ENCODE measurements at places on chromosomes 4 and X.

- H3K4me3 ChIP-seq, result no peak overlapping the region
- H3K4me1 ChIP-seq, result peaks cover 15% of the 10 kb centered on the region
- no peak for DNase-seq
- no peak overlapping the region for H3K27ac ChIP-seq
- H3K27me3 ChIP-seq, result no peaks in the 10 kb centered on the region
Measured at GRCh38 chr4:41060352-41061334, 153.7 kb downstream of the APBB2 start.

DNA sequence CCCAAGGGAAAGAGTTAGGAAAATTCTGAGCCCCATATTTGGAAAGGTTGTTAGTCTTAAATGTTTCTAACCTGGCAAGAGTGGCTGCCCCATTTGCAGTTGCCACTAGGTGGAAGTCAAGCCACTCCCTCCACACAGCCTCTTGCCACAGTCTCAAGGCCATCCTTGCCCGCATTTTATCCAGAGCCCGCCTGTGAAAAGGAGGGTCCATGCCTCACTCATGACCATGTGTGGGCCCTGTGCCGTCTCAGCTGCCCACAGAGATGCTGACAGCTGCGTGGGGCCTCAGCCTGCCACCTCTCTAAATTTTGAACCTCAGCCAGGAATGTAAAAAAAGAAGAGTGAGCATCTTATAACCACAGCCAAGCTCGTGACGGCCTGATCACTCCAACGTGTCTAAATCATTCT lies 201.5 kb upstream of the FAM241A start:
- H3K27ac ChIP-seq, result no peak overlapping the region
- no peak overlapping the region for H3K4me3 ChIP-seq
- no peaks in the 10 kb centered on the region for H3K27me3 ChIP-seq
- no peak for DNase-seq

DNA sequence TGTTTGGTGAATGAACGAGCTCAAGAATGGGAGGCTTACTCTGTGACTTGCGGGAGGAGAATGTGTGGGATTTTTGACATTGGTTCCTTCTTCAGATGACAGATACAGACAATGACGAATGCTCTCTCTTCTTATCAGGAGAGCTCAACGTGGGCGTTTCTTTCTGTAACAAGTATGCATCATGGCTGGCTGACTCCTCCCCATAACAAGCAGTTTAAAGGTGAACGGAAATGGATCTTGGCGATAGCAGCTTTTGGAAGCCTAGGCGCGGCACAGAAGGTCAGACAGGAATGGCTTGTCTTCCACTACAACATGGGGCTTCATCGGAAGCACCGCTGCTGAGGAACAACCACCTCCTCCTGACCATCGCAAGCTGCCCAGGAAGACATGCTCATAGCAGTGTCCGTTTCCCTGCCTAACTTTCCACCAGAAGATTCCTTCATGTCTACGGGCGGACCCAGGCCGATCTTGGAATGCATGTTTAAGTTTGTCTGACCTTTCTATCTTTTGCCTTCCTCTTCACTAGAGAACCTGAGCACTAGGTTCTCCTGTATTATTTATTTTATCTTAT lies 18.3 kb upstream of the ACSL1 start:
- no peak overlapping the region for H3K27ac ChIP-seq
- H3K4me1 ChIP-seq, result peaks cover 3% of the 10 kb centered on the region
- H3K36me3 ChIP-seq, result no peaks in the 10 kb centered on the region
- peaks cover 5% of the 10 kb centered on the region for H3K27me3 ChIP-seq
- H3K4me3 ChIP-seq, result no peak overlapping the region

DNA sequence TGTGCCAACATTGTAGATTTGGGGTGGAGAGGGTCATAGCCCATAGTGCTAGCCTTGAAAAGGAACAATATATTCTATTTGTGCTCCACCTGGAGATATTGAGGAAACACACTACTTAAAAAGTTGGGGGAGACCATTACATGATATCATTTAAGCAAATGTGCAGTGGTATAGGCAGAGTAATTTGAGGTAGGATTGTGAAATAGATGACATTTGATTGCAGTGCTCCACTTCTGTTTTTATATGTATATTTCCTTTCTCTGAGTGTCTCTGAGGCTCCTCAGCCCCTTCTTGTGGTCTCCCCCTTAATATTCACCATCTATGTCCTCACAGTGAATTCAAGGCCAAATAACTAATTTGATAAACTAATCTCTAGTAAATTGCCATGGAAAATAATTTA lies 85.6 kb upstream of the NMU start:
- H3K27me3 ChIP-seq, result no peaks in the 10 kb centered on the region
- no peak overlapping the region for H3K4me3 ChIP-seq
- no peak for DNase-seq

- no peaks in the 10 kb centered on the region for H3K27me3 ChIP-seq
- no peak overlapping the region for H3K4me3 ChIP-seq
- no peak overlapping the region for H3K27ac ChIP-seq
- no peaks in the 10 kb centered on the region for H3K4me1 ChIP-seq
Measured at GRCh38 chrX:31670245-31670644, 598.4 kb upstream of the FTHL17 start.

- H3K4me1 ChIP-seq, result peaks cover 3% of the 10 kb centered on the region
- peak within 1 kb of the TSS; percentile 70 for H3K27ac ChIP-seq
- peak within 1 kb of the TSS; percentile 71 for H3K4me3 ChIP-seq
- peak; percentile 66 for DNase-seq
Measured at GRCh38 chrX:93673869-93674271, at the start of gene FAM133A. FAM133A (plus strand) TSS chrX:93674206; CDS start chrX:93709420, 35,214 bp downstream.

DNA sequence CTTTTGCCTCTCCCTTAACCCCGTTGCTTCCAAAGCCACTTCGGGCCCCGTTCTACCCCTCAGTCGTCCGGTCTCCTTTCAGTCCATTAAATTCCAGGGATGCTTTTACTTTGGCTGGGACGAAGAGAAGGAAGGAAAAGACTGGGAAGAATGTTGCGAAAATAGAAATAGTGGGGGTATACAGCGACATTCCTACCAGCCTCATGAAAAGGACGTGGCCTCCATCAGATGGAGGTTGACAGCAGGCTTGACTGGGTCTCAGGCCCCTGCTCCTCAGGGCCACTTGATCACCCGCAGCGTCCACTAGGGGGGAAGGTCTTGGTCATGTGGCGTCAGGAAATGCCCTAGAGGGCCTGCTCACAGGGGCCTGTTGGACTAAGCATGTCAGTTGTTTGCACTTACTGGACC lies 657 bp upstream of the ANKRD50 start:
- peak overlapping the region; percentile 84 for H3K4me3 ChIP-seq
- H3K27ac ChIP-seq, result peak overlapping the region; percentile 100
- peak; percentile 73 for DNase-seq
- H3K4me1 ChIP-seq, result peaks cover 19% of the 10 kb centered on the region

GRCh38 chrX:11628399-11628798 lies 37.3 kb downstream of the ARHGAP6 start:
- no peaks in the 10 kb centered on the region for H3K36me3 ChIP-seq
- no peak overlapping the region for H3K27ac ChIP-seq
- H3K27me3 ChIP-seq, result no peaks in the 10 kb centered on the region
- no peak overlapping the region for H3K4me3 ChIP-seq

DNA sequence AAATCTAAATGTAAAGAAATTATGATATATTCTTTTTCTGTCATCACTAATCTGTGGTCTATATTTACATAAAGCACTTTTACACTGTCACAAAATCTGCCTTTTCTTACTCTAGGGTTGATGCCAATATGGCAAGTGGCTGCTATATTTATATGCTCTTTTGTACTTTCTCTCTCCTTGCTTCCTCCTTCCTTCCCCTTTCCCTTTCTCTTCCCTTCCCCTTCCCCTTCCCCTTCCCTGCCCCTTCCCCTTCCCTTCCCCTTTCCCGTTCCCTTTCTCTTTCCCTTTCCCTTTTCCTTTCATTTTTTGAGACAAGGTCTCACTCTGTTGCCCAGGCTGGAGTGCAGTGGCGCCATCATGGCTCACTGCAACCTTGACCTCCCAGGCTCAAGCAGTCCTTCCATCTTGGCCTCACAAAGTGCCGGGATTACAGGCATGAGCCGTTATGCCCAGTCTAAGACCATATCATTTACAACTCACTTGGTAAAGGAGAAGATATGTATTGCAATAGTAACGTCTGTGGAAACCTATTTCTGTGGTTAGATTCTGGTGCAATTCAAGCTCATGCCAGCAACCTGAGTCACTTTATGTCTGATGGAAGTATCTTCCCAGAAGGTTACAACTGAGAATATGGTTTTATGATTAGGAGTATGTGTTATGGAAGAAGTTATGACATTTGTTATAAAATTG lies 13.9 kb upstream of the PLAC8 start:
- DNase-seq, result peak; percentile 88
- no peaks in the 10 kb centered on the region for H3K36me3 ChIP-seq
- no peaks in the 10 kb centered on the region for H3K4me1 ChIP-seq
- H3K4me3 ChIP-seq, result no peak overlapping the region

- peaks cover 2% of the 10 kb centered on the region for H3K27me3 ChIP-seq
- H3K4me3 ChIP-seq, result no peak overlapping the region
- DNase-seq, result peak; percentile 87
- no peaks in the 10 kb centered on the region for H3K36me3 ChIP-seq
- H3K4me1 ChIP-seq, result peaks cover 30% of the 10 kb centered on the region
- peak overlapping the region; percentile 50 for H3K27ac ChIP-seq
Measured at GRCh38 chr4:6272863-6273660, 3.4 kb downstream of the WFS1 start.

DNA sequence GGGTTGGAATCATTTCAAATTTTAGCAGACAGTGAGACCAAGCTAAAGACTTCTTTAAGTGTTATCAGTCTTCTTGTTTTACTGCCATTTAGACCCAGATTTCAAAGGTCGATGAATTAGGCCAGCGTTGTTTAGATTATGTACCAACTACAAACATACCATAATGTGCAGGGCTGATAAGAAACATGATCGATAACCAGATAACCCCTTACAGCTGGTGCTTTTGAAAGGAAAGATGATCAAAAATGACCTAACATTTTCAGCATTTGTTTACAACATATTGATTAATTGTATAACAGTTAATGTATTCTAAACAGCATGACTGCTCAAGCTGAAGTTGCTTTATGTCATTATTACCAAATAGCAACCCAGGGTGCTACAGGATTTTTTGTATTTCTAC lies 400.4 kb upstream of the FAM241A start:
- no peak for DNase-seq
- H3K27ac ChIP-seq, result no peak overlapping the region
- H3K4me3 ChIP-seq, result no peak overlapping the region
- H3K36me3 ChIP-seq, result no peaks in the 10 kb centered on the region
- no peaks in the 10 kb centered on the region for H3K27me3 ChIP-seq
- no peaks in the 10 kb centered on the region for H3K4me1 ChIP-seq

DNA sequence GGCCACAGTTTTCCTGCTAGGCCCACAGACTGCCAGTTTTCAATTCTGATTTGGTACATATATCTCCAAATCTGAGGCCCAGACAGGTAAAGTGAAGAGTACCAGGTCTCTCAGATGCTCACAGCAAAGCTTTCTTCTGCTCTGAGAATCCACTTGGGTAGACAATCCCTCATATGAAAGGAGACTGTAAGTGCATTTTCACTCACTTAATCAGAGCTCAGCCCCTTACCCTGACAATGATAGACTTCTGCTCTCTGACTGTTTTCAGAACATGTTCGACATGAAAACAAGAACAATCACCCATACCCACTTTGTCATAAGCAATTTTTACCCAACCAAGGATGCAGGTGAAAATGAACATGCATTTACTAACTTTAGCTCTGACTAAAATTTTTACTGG lies 7.1 kb downstream of the GPRIN3 start:
- no peak overlapping the region for H3K4me3 ChIP-seq
- no peaks in the 10 kb centered on the region for H3K36me3 ChIP-seq
- H3K27ac ChIP-seq, result no peak overlapping the region
- no peak for DNase-seq
- no peaks in the 10 kb centered on the region for H3K4me1 ChIP-seq

DNA sequence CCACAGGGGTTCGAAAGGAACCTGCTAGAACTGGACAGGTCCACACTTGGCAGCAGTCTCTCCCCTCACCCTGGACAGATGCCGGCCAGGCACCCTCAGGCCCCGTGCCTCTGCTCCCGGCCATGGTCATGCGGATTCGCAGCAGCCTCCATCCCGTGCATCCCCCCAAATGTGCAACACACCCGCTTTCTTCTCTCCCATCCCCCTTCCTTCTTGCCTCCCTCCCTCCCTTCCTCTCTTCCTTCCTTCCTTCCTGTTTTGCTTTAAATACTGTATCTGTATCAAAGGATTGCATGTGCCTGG lies 35.0 kb upstream of the HMX1 start:
- no peak overlapping the region for H3K4me3 ChIP-seq
- no peaks in the 10 kb centered on the region for H3K4me1 ChIP-seq
- H3K36me3 ChIP-seq, result no peaks in the 10 kb centered on the region
- H3K27me3 ChIP-seq, result no peaks in the 10 kb centered on the region
- H3K27ac ChIP-seq, result no peak overlapping the region

GRCh38 chr4:94743838-94744237 lies 13.9 kb upstream of the BMPR1B start:
- no peaks in the 10 kb centered on the region for H3K4me1 ChIP-seq
- no peak overlapping the region for H3K4me3 ChIP-seq
- H3K27me3 ChIP-seq, result no peaks in the 10 kb centered on the region
- H3K36me3 ChIP-seq, result no peaks in the 10 kb centered on the region
- no peak for DNase-seq
- H3K27ac ChIP-seq, result no peak overlapping the region
